ENCODE measurements at places on chromosomes 12 and 14.

DNA sequence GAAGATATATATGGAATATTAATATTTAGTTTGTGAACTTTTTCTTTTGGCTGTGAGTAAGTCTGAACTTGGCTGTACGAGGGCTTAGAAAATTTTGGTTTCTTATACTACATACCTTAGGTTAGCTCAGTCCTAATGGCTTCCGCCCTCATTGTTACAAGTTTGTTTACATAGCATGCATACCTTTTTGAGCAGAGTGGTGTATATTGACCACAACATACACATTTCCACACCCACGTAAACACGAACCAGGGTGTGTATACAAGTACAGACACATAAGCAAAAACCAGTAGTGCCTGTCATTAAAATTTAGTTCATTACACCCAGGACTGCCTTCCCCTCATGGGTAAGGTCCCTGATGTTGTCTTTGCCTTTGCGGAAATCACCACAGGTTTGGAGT, 230.2 kb upstream of the RGS6 start:
- DNase-seq: no peak

- DNase-seq: no peak
Observed at GRCh38 chr12:18207266-18207665, 54.1 kb upstream of the PIK3C2G start.

DNA sequence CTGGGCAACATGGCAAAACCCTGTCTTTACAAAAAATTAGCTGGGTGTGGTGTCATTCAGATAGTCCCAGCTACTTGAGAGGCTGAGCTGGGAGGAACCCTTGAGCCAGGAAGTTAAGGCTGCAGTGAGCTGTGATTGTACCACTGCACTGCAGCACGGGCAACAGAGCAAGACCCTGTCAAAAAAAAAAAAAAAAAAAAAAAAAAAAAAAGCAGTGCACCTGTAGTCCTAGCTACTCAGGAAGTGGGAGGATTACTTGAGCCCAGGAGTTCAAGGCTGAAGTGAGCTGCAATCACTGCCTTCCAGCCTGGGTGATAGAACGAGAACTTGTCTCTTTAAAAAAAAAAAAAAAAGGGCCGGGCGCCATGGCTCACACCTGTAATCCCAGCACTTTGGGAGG, 5.6 kb downstream of the REM2 start:
- no peak for DNase-seq

- no peak for DNase-seq
Observed at GRCh38 chr12:12725956-12726554, 8.9 kb downstream of the CDKN1B start.

GRCh38 chr12:2949411-2949810, 9.8 kb upstream of the TEAD4 start:
- DNase-seq: no peak

GRCh38 chr14:79638672-79639266, 572.5 kb downstream of the DIO2 start:
- no peak for DNase-seq

- peak; percentile 2 for DNase-seq
Observed at GRCh38 chr12:25436206-25437030, 116.7 kb downstream of the LMNTD1 start.

- no peak for DNase-seq
Observed at GRCh38 chr12:6463216-6463615, 7.3 kb downstream of the VAMP1 start.

DNA sequence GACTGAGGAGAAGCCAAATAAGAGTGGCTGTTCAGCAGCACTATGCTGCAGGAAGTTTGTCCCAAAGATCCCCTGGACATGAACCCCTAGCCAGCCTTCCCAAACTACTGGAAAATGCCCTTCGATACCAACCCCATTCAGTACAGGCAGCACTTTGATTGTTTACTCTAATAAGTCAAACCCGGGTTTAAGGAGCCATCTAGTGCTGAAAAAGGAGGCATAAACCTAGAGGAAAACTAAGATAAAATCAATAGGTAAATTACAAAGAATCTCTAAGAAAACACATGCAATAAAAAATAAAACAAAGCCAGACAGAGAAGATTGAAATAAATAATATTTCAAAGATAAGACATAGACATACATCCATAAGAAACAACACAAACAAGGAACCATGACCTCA, 771.6 kb downstream of the RPS29 start:
- DNase-seq: no peak

GRCh38 chr12:52798003-52798670, 2.2 kb upstream of the KRT3 start:
- DNase-seq: no peak

DNA sequence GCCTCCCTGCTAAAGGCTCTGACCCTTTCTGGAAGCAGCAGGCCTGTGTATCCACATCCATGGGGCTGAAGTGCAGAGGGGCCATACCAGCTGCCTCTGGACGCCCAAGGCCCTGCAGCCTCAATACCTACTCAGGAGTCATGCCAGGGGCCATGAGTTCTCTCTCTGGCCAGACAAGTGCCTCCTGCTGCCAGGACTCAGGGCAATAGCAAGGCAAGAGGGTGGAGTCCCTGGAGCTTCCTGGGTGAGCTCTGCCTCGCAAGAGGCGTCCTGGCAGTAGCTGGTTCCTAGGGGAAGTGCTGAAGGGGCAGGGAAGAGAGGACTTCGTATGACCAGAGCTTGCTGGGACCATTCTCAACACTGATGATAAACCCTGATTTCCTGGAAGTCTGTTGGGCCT, 10.9 kb upstream of the ENDOU start:
- DNase-seq: no peak

DNA sequence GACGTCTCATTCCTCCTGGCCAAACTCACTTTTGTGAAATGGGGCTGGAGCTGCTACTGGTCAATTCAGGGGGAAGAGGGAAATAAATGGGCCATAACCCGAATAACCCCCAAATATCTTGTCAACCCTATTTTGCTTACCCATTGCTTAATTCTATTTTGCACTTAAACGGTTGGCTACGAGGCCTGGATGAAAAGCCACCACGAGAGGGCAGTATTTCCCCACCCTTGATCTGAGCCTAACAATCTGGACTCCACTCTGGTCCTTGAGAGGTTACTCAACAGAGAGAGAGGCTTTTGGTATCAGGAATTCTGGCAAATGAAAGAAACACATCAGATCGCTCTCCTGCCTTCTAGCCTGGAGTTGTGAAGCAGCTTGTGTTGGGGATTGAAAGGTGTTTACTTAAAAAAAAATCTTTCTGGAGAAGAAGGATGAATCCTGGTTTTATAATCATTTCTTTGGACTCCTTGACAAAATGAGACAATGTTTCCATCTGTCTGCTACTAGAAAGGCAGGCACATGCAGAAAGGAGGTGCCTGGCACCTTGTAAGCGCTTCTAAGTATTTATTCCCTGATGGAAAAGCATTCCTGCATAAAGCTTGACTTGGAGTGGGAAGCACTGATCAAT, 22.4 kb upstream of the FBXO21 start:
- peak; percentile 57 for DNase-seq

GRCh38 chr12:28222081-28222700, 31.9 kb downstream of the CCDC91 start:
- DNase-seq: no peak

GRCh38 chr12:28484156-28484555, 293.9 kb downstream of the CCDC91 start:
- DNase-seq: no peak

DNA sequence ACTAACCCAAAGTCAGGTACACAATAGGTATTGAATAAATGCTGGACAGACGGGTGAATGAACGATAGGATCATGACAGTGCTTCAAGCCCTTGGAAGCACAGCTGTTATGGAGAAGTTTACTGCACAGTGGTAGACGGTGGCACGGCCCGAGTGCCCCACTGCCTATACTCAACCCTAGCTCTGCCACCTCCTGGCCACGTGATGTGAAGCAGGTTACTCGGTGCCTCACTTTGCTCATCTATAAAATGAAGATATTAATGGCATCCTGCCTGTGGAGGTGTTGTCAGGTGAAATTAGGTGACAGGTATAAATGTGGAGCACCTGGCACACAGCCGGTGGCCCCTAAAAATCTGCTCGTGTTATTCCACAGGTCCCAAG, 5.8 kb downstream of the ASB2 start:
- no peak for DNase-seq

DNA sequence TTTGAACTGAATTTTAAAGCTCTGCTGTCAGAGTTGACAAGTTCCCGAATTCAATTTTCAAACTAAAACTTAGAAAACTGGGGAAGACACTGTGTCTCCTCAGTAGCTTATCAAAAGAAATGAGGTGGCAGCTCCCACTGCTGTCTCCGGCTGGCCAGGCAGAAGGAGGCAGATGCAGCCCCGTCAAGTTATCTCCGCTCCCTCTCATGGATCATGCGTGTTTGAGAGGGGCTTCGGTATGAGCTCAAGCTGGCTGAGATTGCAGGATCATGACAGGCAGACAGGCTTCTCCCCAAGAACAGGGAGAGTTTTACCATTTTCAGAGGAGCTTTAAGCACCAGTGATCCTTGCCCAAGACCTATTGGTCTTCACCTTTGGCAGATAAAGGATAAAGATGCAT, 88.8 kb downstream of the NEDD1 start:
- no peak for DNase-seq

DNA sequence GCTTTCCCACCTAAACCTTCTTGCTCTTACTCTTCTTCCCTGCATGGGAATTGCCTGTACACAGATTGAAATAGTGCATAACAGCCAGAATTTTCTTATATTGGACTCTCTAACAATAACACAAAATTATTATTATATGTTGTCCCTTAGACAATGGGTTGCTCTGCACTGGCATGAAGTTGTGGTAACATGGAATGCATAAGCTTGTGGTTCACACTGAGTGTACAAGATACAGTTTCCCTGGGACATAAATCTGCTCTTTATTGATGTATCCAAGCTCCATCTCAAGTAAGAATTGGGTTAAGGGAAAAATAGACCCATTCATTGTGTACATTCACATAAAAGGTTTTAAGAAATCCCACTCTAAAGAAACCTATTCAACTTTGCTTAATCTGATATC, 114.4 kb upstream of the NTF3 start:
- DNase-seq: no peak

- no peak for DNase-seq
Observed at GRCh38 chr12:31736472-31736871, 7.7 kb upstream of the AMN1 start.

- DNase-seq: no peak
Observed at GRCh38 chr12:116538682-116539305, 20.4 kb upstream of the MAP1LC3B2 start.

DNA sequence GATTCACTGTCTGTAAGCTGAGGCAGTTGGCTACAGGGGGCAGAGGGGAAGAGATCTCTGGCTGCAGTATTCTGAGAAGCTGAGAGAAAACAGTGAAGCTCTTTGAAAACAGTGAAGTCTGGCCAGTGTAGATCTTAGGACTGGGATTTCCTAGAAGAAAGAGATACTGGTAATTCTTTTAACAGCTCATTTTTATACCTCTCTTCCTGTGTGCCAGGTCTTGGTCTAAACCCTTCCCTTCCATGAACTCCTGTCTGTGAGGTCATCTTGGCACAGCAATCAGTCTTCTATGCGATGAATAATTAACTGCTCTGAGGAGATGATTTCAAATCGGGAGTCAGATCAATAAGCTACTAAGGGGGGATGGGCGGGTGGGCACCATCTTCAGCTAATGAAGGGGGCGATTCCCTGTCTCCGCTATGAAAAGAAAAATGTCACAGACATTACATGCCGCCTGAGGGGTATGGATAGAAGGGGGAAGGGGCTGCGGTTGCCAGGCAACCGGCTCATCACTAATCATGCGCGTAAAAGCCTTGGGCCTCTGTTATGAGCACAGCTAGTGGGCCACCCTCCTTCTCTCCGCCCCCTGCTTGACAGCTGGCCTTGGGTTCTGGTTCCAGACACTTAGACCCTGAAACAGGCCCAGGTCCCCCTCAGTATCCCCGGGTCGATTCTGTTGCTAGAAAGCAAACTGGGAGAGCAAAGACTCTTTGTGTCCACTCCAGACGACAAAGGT, 75.3 kb upstream of the CEP83 start:
- no peak for DNase-seq

DNA sequence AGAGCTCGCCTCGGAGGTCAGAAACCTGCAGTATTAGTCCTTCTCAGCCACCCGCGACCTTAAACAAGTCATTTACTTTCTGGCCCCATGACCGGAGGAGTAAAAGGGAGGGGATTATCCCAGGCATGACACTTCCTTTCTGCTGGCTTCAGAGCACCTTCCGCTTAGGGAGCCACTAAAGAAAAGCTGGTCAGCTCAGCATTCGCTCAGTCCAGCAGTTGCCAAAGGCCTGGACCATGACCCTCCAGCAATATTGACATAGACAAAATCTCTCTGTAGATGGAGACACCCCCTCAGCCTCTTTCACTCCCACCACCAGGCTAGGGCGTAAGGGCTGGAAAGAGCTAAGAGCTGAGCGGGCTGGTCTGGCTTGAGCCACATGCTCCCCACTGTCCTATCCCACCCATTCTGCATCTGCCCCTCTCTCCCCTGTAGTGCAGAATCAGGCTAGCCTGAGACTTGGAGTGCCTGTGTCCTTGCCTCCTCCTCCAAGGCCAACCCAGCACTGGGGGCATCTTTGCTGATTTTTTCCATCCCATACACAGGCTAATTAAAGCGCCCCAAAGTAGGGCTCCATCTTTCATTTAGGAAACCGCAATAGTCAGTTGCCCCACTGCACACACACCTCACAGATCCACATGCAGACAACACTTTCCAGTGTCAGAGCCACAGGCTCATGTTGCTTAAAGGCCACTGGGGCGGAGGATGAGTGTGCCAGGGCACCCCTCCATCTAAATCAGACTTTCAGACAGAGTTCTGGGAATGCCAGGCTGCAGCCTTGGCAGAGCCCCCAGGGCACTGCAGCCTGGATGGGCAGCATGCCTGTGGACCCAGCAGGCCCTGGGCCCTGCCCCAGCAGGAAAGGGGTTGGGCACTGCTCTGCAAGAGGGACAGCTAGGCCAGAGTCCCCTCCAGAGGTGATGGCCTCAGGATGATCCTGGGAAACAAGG, 4.0 kb upstream of the CPNE6 start:
- DNase-seq: no peak

- no peak for DNase-seq
Observed at GRCh38 chr14:92591346-92591745, 77.8 kb downstream of the RIN3 start.

DNA sequence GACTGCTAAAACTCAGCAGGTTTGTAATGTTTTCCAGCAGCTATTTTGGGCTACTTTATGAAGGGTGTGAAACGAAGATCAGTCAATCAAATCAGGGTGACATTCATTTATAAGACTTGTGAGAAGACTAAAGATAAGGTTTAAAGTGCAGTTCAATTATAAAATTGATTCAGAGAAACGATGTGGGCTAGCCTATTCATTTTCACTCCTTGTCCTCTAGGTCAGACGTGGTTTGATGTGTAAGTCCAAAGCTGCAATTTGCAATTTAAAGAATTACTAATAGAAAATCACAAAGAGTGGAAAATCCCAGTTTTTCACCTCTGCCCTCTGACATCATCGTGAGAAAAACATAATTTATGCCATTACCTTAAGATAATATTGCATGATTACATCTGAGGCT, 243.5 kb upstream of the NOVA1 start:
- no peak for DNase-seq

GRCh38 chr12:50215033-50215432, 47.9 kb upstream of the CERS5 start:
- no peak for DNase-seq

GRCh38 chr12:91819132-91819447, 326.6 kb downstream of the BTG1 start:
- no peak for DNase-seq

- DNase-seq: no peak
Observed at GRCh38 chr12:57687862-57688261, 6.1 kb upstream of the OS9 start.

- no peak for DNase-seq
Observed at GRCh38 chr14:63833728-63834127, 19.1 kb upstream of the SYNE2 start.
